Activated B cell treated with CpG ODN at 0.5 μM for 24 hours (primary cell): ENCODE measurements at places on chromosomes 12 and 14. TPM values are rescaled to one million over a fixed set of nuclear protein-coding genes. Genes with fewer than 3 reads are reported as not detected.

SLCO1B1 gene
- not detected in 2 replicates for total RNA-seq

GOLT1B gene
- 23.6 and 25.9 TPM in 2 replicates for total RNA-seq

FZD10 gene
- total RNA-seq, result not detected in 2 replicates

GRCh38 chr14:73859145-73859544, 7.5 kb downstream of the PTGR2 start:
- no peaks in the 10 kb centered on the region for H3K27me3 ChIP-seq
- no peak overlapping the region for H3K4me3 ChIP-seq
- H3K27ac ChIP-seq, result no peak overlapping the region
- no peak for DNase-seq
- H3K4me1 ChIP-seq, result no peaks in the 10 kb centered on the region

DNA sequence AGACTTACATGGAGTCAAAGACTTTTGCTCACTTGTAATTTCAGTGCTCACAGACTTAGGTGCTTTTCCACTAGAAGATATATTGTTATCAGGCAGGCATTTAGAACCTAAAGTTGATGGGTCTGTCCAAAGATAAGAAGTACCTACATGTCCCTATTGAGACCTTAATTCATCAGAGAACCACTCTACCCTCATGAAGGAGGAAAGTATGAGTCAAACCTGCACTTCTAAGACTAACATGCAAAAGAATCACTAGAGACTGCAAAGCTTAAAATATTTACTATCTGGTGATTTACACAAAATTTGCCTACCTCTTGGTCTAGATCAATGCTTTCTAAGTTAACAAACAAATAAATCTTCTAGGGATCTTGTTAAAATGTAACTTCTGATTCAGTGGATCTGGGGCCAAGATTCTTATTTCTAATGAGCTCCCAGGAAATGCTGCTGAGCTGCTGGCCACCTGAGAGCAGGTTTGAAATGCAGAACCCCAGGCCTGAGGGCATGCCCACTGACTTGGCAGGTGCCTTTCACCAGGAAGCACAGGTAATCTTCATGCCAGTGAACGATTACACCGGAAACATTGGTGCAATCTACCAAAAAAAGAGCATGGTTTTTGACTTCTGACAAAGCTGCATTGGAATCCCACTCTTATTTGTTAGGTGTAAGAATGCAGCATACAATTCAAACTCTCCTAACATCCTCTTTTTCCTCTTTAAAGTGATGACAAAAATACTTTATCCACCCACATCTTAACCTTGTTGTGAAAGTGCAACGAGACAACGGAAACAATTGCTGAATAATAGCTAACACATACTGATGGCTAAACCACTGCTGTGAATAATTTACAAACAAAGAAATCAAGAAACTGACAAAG, 214.2 kb downstream of the ADAMTS20 start:
- no peak overlapping the region for H3K4me3 ChIP-seq
- no peaks in the 10 kb centered on the region for H3K4me1 ChIP-seq

- no peak overlapping the region for H3K27ac ChIP-seq
- H3K27me3 ChIP-seq, result peaks cover 19% of the 10 kb centered on the region
- H3K36me3 ChIP-seq, result peaks cover 2% of the 10 kb centered on the region
- H3K4me3 ChIP-seq, result peak overlapping the region; percentile 89
- DNase-seq, result no peak
Measured at GRCh38 chr12:24901576-24902461, 47.1 kb downstream of the BCAT1 start.

- H3K27me3 ChIP-seq, result no peaks in the 10 kb centered on the region
- H3K4me3 ChIP-seq, result no peak overlapping the region
- H3K4me1 ChIP-seq, result peaks cover 4% of the 10 kb centered on the region
Measured at GRCh38 chr12:89309440-89309802, 42.9 kb downstream of the DUSP6 start.

- no peak overlapping the region for H3K4me3 ChIP-seq
- no peak for DNase-seq
- peaks cover 66% of the 10 kb centered on the region for H3K36me3 ChIP-seq
- no peaks in the 10 kb centered on the region for H3K27me3 ChIP-seq
Measured at GRCh38 chr12:98678946-98679610, 34.0 kb downstream of the APAF1 start.

GRCh38 chr14:71524320-71524982, 407.8 kb upstream of the RGS6 start:
- H3K4me1 ChIP-seq, result peaks cover 22% of the 10 kb centered on the region
- H3K27me3 ChIP-seq, result no peaks in the 10 kb centered on the region
- no peak for DNase-seq
- no peak overlapping the region for H3K4me3 ChIP-seq
- H3K36me3 ChIP-seq, result peaks cover 40% of the 10 kb centered on the region
- no peak overlapping the region for H3K27ac ChIP-seq

DNA sequence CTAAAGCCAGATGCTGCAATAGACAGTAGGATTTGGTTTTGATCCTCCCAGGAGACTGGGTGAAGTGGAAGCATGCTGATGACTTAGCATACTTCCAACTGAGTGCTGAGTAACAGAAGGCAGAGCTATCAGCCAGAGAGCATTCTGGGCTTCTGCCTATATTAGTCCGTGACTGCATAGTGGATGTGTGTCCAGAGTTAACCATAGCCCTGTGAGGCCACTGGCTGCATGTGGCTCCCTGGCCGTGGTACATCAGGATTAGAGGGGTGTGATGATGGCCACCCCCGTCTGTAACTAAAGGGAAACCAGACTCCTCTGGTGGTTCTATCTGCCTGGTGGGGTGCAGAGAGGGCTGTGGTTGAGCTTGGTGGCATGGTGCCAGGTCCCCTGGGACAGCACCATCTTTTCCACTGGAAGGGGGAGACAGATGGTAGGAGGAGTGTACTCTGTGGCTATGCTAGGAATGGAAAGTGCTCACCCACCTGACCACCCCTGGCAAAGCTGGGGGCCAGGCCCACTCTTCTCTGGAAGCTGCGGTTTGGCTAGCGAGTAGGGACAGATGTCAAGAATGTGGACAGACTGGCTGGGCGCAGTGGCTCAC, 27.4 kb downstream of the ABCD4 start:
- no peak overlapping the region for H3K27ac ChIP-seq
- DNase-seq, result no peak
- H3K36me3 ChIP-seq, result peaks cover 2% of the 10 kb centered on the region
- no peak overlapping the region for H3K4me3 ChIP-seq
- peaks cover 2% of the 10 kb centered on the region for H3K4me1 ChIP-seq

- H3K4me3 ChIP-seq, result no peak overlapping the region
- H3K36me3 ChIP-seq, result no peaks in the 10 kb centered on the region
- H3K27me3 ChIP-seq, result no peaks in the 10 kb centered on the region
Measured at GRCh38 chr14:35366521-35366976, 38.0 kb downstream of the NFKBIA start.
